ENCODE measurements at places on chromosomes 1 and 21.

DNA sequence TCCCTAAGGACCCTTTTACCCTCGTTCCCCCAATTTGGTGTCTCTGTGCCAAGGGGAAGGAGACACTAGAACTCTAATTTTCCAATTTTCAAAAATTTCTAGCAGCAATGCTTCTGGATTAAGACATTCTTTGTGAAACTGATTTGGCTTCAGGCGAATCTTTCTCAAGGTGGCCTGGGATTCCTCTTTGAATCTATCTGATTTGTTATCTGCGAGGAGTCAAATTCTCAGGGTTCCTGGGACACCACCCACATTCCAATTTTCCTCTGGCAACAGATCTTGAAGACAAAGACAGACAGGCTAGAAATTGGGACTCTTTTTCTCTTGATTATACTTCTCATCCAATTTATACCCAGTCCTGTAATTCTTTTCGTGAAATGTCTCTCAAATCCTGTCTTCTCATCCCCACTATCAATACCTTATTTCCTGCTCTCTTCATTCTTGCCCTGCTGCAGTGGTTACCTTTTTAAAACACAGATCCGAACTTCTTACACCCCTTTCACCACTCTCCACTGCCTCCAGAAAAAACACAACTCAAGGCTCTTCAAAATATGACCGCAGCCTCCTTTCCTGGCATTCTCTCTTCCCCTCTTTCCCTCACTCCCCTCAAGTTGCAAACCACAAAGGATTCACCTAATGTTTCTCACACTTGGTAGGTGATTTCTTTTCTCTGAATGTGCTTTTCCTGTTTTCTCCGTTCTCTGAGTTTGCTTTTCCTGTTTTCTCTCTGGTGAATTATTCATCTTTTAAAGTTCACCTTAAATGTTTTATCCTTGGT lies 2.7 kb upstream of the MPZL1 start:
- DNase-seq, result no peak

DNA sequence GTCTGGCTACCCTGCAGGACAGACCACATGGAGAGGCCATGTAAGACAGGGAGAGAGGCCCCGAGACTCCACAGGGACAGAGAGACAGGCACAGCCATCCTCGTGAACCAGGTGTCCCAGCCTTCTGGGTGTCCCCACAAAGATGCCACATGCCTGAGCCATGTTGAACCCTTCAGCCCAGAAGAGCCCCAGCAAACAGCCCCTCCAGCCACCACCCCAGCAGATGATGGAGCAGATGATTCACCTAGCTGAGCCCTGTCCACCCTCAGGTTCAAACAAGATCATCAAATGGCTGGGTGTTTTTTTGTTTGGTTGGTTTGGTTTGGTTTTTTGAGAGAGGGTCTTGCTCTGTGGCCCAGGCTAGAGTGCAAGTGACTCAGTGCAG lies 78.7 kb downstream of the DHRS3 start:
- DNase-seq, result no peak

GRCh38 chr1:184970691-184971161 lies 3.6 kb downstream of the NIBAN1 start:
- DNase-seq, result peak; percentile 51

GRCh38 chr1:40818264-40818961 lies 34.8 kb downstream of the KCNQ4 start:
- no peak for DNase-seq

DNA sequence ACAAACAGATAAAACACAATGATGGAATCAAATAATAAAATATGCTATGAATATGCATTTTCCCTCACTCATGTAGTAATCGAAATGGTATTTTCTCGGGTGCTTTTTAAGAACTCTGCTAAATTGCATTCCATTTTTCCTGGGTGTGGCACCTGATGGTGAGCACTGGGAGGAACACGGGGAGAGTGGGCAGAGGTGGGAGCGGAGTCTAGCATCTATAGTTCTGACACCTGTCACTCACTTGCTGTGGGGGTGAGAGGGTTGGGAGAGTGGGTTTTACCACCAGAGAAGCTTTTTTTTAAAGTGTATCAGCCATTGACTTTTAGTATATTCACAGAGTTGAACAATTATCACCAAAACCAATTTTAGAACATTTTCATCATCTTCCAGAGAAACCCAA lies 73.4 kb upstream of the PGBD5 start:
- no peak for DNase-seq

DNA sequence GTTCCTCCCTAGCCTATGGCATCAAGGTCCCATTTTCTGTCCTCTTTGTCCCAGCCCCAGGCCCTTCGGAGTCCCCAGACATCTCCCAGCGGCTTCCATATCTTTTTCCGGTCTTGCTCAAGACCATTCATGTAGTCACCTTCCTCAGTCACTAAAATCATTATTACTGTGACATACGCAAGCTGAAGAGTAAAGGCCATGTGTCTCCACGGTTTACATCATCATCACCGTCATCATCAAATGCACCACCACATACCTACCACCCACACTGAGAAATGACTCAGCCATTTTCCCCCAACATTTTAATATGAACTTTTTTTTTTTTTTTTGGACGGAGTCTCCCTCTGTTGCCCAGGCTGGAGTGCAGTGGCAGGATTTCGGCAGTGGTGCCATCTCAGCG lies 43.4 kb downstream of the FHAD1 start:
- peak; percentile 60 for DNase-seq

GRCh38 chr1:33634806-33635205 lies 162.4 kb downstream of the ZSCAN20 start:
- DNase-seq, result peak; percentile 7

DNA sequence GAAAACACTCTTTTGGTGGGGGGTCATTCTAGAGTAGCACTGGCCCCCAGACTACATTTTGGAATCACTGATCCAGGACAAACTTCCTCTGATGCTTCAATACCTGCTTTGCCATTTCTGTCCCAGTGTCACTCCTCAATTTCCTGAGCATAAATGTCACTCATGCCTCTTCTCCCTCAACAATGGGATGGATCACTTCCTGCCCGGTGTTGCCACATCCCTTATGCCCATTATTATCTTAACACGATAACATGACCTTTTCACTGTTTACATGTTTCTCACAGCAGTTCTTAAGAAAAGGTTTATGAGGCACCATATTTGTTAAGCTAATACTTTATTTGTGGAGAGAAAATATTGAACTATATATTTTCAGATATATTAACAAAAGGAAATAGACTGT lies 3.9 kb upstream of the ITLN1 start:
- no peak for DNase-seq

- DNase-seq, result peak; percentile 36
Measured at GRCh38 chr1:28343405-28343804, 14.6 kb downstream of the MED18 start.

DNA sequence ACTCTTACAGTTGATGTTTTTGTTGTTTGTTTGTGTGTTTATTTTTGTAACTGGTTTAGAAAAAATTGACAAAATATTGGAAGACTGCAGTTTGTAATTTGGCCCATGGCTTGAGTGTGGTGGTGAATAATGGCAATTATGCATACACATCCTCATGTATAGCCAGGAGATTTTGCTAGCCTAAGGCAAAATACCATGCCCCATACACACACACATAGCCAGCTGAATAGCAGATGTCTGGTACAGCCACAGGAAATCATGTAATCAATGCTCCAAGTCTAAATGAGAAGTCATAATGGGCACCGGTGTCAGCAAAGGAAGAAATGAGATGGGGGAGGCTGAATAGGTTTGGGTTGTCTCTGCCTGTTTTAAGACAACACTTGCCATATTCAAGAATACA lies 135.2 kb upstream of the COA6 start:
- DNase-seq, result no peak

DNA sequence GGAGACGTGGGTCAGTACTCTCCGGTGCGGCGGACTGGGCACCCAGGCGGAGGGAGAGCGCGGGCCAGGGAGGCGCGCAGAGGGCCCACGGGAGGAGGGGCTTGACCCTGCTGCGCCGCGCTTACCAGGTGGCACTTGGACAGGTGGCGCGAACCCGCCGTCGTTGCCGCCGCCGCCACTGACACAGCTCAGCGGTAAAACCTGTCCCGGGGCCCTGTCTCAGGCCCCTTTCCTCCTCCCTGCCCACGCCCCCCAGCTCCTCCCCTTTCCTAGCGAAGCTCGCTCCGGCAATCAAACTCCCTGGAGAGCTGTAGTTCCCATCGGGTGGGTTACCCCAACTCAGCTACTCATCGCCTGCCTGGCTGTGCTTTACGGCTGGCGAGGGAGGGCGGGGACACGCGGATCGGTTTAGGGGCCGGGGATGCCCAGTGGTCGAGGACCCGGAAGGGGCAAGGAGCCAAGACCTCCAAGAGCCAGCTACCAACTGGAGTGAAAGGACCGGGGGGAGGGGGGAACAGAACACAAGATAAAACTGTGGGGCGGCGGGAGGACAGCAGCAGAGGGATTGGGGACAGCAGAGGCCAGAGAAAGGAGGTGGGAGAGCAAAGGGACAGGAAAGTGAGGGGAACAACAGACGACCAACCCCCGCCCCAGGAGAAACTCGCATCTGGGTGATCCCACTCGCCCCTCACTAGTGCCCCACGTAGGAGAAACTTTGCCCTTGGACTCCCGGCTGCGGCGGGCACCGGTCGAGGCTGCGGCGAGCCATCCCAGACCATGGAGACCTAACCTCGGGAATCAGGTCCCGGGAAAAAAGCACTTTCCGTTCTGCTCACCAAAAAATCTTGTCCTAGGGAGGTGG lies 2.9 kb downstream of the GFI1 start:
- no peak for DNase-seq

DNA sequence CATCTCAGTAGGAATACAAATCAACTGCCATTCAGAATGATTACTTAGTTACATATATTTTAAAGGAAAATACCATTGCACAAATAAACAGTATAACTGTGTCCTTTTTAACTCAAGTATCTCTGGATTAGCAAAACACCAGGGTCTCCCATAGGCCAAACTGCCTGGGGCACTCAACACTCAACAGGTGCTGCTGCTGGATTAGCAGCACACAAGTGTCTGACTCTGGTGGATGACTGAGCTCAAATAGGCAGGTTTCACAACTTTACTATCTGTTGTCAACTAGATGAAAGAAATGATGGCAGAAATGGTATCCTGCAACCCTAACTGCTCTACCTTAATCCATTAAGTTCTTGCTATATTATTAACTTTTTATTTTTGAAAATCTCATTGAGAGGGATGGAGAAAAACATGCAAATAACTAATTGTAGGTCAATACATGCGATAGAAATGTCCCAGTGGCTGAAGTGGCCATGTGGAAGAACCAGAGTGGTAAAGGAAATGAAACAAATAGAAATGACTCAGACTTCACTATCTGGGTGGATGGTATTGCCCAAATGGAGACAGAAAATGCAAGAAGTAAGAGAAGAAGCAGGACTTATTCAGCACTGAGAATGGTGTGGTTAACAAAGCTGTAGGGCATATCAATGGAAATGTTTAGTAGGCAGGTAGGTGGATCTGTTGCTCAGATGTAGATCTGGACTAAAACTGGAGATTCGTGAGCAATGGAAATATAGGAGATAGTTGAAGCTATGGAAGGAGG lies 90.8 kb upstream of the CCDC190 start:
- no peak for DNase-seq

DNA sequence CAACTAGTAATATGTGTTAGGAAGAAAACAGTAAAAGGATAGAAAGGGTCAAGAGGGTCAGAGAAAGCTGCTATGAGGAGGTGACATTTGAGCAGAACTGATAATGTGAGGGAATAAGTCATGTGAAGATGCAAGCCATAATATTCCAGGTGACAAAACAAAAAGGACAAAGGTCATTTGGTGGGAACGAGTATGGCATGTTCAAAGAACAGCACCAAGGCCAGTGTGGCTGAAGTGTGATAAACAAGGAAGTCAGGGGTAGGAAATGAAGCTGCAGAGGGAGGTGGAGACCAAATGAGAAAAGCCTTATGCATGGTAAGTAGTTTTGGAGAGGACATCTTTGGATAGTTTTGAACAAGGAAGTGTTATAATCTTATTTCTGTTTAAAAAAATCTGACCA lies 46.7 kb downstream of the LPGAT1 start:
- no peak for DNase-seq

DNA sequence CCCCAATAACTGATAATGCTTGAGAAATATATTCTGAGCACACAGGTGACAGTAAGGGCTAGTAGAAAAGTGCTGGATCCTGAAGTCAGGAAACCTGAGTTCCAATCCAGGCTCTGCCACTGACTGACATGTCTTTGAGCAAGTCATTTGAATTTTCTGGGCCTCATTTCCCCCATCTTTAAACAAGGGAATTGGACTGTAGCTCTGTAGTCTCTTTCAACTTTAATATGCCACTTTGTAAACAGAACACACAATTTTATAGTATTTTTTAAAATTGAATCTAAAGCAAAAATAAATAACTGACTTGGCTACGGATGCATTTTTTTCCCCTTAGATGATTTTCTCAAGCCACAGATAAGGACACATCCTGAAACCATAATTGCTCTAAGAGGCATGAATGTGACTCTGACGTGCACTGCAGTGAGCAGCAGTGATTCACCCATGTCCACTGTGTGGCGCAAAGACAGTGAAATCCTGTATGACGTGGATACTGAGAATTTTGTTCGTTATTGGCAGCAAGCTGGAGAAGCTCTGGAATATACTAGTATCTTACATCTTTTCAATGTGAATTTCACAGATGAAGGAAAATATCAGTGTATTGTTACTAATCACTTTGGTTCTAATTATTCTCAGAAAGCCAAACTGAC lies 37.0 kb downstream of the LRIG2 start:
- DNase-seq, result peak; percentile 93

GRCh38 chr1:77134359-77134758 lies 84.9 kb downstream of the PIGK start:
- DNase-seq, result no peak

DNA sequence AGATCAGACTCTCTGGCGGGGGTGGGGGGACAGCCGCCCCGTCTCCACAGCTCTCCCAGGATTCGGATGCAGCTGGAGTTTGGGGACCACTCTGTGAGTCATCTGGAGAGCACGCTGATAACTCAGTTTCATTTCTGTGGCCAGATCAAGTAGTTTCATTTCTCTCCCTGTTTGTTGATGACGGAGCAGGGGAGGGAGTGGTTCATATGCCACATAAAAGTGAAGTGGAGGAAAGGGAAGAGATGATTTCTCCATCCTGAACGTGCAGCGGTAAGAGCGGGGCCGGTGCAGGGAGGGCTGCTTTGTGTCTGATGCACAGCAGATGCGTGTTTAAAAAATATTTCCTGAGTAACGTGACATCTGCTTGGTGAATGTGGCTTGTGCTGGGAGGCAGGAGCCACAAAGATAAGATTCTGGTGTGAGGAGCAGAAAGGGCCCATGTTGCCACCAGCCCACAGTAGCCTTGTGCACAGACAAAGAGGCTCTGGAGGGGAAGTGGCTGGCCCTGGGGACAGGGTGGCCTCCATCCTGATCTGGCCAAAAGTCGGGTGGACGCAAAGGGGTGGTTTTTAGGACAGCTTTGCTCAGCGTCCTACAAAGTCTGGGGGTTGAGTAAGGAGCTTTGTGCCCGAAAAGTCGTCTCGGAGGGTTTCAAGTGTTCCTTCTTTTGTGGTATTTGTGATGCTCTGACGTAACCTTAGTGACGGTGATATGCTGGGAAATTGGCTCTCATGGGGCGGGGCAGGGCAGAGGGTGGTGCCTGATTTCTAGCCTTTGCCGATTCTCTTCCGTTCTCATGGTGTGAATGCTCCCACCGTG lies at the start of gene MX2:
TSS of gene MX2 (plus strand) at position 242 of the 819 bp plus-strand sequence. CDS start 14,880 bp downstream, outside the sequence.
- DNase-seq, result peak; percentile 25

- peak; percentile 44 for DNase-seq
Measured at GRCh38 chr1:193185901-193186731, at the start of gene B3GALT2. Gene B3GALT2 (minus strand): TSS chr1:193186613. CDS start chr1:193181562, 5,051 bp downstream.

- no peak for DNase-seq
Measured at GRCh38 chr1:10113501-10113900, 80.7 kb downstream of the UBE4B start.

GRCh38 chr1:16012590-16013219 lies 5.1 kb downstream of the HSPB7 start:
- peak; percentile 75 for DNase-seq

GRCh38 chr1:160579216-160579701 lies at the start of gene CD84:
Gene CD84 (minus strand): TSS chr1:160579496. CDS start chr1:160579437, 59 bp downstream.
- no peak for DNase-seq

- DNase-seq, result peak; percentile 59
Measured at GRCh38 chr1:155910621-155911121, 478 bp downstream of the RIT1 start.

All from astrocyte of the spinal cord (primary cell).